ENCODE measurements at places on chromosomes 1 and 21. TPM values are rescaled to one million over a fixed set of nuclear protein-coding genes. Genes with fewer than 3 reads are reported as not detected.

The LORICRIN gene
- total RNA-seq = not detected

The DMRTA2 gene
- total RNA-seq = not detected

The NPR1 gene
- 0.02 TPM for total RNA-seq

The CD164L2 gene
- total RNA-seq = not detected
